Lung microvascular endothelial cell (primary cell): ENCODE measurements at places on chromosomes 5 and 9.
A peak's percentile ranks its signal among the peaks of the same experiment; 100 is the strongest.

DNA sequence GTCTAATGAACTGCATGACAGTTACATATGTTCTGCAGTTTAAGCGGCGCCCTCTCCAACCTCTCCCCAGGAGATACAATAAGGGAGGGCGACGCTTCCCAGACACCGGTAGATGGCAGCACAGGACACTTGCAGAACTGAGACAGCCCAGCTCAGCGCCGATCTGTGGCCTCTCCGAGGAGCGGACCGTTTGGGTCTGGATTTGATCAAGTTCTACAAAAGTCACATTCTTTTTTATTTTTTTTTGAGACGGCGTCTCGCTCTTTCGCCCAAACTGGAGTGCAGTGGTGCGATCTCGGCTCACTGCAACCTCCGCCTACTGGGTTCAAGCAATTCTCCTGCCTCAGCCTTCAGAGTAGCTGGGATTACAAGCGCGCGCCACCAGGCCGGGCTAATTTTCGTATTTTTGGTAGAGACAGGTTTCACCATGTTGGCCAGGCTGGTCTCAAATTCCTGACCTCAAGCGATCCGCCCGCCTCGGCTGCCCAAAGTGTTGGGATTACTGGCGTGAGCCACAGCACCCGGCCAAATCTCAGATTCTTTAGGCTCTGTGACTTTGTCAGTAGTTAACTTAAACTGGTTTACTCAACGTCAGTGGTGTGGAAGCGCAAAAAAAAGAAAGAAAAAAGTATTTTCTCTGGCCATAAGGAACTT, 1.4 kb upstream of the ATOSB start:
- peak; percentile 93 for DNase-seq

GRCh38 chr5:131367219-131367860, 103.5 kb downstream of the CDC42SE2 start:
- DNase-seq = no peak

GRCh38 chr9:34501889-34502425, 20.8 kb downstream of the ENHO start:
- DNase-seq = peak; percentile 41

DNA sequence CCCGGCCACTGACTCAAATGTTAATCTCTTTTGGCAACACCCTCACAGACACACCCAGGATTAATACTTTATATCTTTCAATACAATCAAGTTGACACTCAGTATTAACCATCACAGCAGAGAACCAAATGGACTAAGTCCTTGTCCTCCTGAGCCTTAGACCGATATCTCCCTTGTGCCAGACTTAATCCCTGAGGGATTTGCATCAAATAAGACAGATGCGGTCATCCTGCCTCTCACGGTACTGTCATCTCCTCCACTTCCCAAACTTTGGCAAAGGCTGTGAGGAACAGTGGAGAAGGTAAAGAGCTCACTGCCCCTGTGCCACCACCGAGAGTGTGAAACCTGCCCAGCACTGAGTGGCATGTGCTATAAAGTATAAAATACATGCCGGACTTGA, 6.5 kb upstream of the PRRC2B start:
- DNase-seq = no peak

- no peak for DNase-seq
Observed at GRCh38 chr5:962801-963200, 45.8 kb upstream of the NKD2 start.

- peak; percentile 94 for DNase-seq
Observed at GRCh38 chr5:10601246-10602030, 37.6 kb downstream of the ANKRD33B start.

DNA sequence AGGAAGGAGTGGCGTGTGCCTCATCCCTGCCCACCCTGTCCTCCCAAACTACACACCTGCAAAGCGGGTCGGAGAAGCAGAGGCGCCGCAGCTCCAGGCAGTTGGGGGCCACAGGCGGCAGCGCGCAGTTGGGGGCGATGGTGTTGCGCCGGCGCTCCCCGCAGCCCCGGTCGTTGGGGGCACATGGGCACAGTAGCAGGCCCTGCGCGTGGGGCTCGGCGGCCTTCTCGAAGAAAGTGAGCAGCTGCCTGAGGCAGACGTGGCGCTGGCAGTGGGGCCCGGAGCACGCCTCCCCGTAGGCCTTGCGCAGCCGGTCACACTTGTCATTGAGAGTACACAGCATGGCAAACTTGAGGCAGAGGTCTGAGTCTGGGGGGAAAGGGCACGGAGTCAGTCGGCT, 16.8 kb downstream of the GFRA3 start:
- no peak for DNase-seq

DNA sequence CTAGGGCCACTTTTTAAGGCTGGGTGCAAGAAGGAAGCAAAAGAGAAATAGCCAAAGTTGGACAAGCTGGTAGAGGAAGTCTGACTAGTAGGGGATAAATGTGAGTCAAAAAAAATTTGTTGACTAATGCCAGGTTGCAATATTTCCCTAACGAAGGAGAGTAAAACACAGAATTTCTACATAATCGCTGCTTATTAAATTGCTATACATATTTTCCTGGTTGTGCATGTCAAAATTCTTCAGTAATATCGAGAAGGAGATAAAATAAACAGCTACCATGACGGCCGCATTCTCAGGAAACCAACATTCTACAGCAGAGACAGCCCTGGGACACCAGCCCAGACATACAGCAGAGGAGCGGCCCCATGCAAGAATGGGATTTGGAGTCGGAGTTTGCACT, 148.3 kb downstream of the ESM1 start:
- DNase-seq = no peak

- DNase-seq = no peak
Observed at GRCh38 chr9:37924538-37924937, 20.6 kb upstream of the SLC25A51 start.

- no peak for DNase-seq
Observed at GRCh38 chr5:11619339-11620024, 284.8 kb downstream of the CTNND2 start.

DNA sequence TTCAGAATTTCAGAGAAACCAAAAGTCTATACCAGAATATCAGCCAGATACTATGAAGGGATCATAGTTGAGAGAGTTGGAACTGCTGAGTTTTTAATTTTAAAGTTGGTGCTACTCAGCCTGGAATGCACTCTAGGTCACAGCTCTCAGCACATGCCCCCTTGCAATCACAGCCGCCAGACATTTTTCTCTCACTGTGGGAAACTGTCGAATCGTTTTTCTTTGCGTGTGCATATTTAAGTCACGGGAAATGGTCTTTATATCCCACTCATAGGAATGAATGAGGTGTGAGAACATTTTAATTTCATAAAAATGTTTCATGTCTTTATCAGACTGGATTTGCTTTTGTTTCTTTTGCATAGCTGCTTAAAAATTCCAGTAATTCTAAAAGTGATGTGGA, 12.2 kb upstream of the SPDL1 start:
- DNase-seq = no peak

DNA sequence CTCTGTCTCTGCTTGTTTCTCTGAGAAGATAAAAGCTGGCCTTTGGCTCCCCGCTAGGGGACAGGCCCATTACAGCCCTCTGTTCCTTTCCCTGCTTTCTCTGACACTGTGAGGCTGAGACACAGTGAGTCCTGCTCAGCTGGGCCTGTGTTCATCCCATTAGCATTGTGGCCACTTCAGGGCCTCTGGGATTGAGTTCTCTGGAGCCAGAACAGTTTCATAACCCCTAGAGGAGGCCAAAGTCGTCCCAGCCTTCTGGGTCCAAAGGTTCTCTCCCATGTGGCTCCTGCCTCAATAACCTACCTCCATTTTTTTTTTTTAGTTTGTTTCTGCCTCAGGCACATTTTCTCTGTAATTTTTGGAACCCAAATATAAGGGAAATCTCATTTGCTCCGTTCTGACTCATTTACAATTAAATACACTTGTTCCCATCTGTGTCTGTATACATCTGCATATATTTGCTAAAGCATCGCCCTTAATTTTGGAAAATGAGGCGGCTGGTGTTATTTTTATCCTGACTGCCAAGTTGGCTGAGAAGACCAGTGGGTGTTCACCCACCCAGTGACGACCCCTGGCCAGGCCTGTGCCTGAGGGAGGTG, 27.3 kb upstream of the CTNNA1 start:
- DNase-seq = no peak

GRCh38 chr5:4802044-4802443, 338.1 kb upstream of the ADAMTS16 start:
- no peak for DNase-seq

DNA sequence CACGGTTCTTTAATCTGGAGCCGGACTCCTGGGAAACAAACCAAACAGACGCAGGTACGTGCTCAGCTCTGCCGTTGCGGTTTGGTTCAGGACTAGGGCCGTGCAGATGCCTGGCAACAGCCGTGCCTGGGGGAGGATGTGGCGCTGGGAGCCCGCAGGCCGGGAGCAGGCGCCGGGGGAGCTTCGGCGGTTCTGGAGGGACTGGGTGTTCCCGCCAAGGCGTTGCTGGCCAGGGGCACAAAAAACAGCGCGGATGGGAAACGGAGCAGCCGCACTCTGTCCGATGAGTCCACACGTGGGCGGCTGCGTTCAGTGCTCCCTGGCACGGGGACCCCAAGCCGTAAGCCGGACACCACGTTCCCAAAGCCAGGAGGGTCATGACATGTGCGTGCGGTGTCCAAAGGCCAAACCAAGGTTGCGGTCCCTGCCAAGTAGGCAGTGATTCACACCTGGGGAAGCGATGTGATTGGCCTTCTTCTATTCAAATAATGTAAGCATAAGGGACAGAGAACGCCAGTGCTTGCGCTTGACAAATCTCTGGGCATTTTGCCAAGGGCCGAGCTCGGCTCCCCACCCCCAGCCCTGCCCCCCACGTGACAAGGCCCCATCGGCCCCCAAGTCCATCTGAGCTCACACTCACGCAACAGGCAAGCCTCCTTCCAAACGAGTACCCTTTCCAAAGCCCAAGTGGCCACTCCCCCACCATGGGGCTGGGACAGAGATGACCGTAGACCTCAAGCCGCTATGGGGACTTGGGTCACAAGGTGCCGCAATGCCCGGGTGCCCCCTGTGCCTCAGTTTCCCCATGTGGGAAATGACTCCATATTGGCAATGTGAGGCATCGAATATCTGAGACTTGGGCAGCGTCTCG, 49.7 kb upstream of the NKD2 start:
- DNase-seq = peak; percentile 37

DNA sequence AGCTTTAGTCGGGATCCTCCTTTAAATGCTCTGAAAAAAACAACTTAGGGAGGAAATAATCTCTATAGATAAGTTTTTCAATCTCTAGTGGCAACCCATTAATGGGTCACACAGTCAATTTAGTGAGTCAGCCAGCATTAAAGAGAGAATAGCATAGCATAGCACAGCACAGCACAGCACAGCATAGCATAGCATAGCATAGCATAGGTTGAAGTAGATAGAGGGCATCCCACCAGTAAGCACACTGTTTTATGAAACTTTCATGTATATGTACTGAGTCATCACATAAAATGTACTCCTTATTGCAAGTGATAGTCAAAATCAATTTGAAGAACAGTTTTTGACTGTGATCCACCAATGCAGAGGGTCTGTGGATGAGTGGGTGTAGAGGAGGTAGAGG, 522.9 kb downstream of the CCDC171 start:
- DNase-seq = no peak

GRCh38 chr5:88833371-88834130, 49.4 kb downstream of the MEF2C start:
- DNase-seq = peak; percentile 85

- no peak for DNase-seq
Observed at GRCh38 chr5:51156838-51157237, 226.4 kb upstream of the ISL1 start.

GRCh38 chr5:2387250-2387633, 364.2 kb downstream of the IRX2 start:
- no peak for DNase-seq

- no peak for DNase-seq
Observed at GRCh38 chr5:74257645-74258313, 382.7 kb downstream of the ENC1 start.

DNA sequence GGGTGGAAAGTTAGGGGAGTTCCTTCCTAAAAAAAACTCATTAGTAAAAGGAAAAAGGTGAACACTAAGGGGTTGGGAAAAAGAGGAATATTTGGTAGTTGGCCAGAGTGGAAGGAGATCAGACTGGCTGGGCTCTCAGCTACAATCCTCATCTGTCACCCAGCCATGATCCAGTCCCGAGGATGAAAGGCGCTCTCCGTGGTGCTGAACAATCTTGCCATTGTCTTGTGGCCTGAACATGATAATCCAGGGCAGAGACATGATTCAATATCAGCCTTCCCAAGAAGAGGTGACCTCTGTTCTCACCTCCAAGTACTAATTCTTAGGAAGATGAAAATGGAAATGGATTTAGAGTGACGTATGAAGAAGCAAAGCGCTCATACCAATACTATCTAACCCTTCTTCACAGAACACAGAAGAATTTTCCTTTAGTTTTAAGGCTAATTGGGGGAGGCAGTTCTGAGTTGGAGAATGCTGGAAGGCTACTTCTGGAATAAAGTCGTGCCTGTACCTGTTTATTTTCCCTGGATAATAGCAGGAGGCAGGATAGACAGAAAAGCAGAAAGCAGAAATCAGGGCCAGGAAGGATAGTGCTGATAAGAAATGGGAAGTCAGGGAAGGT, 36.6 kb upstream of the MYORG start:
- peak; percentile 61 for DNase-seq

DNA sequence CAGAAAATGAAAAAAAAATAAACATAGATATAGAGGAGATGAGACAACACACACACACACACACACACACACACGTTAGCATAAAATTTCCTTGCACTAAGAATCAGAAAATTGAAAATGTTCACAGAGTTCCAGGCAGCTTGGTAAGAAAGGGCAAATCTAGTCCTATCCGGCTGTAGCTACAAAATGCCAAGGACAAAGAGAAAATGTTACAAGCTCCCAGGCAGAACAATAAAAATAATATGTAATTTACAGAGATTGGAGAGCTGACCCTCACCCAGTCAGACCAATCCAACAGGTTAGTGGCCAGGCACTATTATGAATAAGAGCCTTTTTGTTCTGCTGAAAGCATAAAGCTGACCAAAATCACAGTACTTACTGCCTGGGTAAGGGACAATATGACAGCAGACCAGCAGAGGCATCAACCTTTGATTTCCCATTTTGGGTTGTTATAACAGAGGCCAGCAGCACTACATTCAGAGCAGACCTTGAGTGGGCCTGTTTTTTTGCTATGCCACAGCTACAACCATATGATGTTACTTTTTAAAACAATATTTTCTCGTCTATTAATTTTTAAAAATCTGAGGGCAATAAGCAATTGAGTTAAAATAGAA, 892.6 kb downstream of the TAF11L14 start:
- no peak for DNase-seq

- DNase-seq = no peak
Observed at GRCh38 chr9:132589148-132590036, 7.0 kb downstream of the BARHL1 start.

GRCh38 chr5:11191673-11192072, 430.6 kb upstream of the DAP start:
- no peak for DNase-seq

DNA sequence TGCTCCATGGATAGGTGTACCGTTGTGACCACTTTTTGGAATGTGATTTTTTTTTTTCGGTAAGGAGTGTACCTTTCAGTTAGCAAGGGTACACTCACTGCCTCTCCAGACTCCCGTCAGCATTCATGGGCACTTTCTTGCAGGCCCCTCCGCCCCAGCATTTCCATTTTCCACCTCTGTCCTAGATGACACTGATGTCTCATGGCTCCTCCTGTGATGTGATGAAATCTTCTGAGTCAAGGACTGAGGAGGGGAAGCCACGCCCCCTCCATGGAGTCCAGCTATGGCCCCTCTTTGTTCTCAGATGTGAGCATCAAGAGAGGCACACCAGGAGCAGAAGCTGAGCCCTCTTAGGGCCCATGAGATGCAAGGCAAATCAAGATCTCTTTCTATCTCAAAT, 61.8 kb downstream of the CTSL start:
- DNase-seq = no peak

- no peak for DNase-seq
Observed at GRCh38 chr9:5195463-5195862, 10.0 kb upstream of the INSL6 start.
